ENCODE measurements at places on chromosomes 4 and X.

DNA sequence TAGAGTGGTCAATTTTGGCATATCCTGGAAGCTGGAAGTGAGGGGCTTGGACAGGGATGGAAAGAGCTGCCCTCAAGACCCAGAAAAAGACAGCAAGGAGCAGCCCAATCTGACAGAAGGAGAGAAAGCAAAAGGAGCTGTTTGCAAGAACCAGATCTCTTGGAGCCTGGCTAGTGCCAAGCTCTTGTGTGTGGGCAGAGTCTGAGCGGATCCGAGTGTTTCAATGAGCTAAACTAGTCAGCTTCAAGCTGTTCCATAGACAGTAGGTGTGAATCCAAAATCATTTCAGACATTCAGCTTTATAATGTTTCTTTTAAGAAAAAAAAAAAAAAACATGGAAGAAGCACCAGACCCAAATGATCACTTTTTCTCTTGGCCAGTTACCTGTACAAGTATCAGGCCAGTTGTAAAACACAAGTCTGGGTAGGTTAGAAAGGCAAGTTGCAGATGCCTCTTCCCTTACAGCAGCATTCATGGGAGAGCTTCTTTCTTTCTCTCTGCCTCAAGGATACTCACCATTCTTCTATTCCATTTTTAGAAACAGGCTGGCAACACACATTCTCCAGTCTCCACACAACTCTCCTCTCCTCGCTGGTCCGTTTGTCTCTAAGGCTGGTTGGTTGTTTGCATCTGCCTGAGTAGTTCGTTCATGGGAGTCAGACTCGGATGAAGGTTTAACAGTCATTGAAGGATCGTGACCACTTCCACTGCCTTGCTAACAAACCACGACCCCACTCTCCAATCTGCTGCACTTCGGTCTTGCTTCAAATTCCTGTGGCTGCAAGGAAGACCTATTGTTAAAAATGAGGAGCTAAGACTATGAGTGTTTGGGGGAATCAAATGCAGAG is 105.2 kb upstream of the GATB start:
- no peak for DNase-seq

- no peak for DNase-seq
Measured at GRCh38 chr4:78496021-78496643, 55.4 kb upstream of the ANXA3 start.

DNA sequence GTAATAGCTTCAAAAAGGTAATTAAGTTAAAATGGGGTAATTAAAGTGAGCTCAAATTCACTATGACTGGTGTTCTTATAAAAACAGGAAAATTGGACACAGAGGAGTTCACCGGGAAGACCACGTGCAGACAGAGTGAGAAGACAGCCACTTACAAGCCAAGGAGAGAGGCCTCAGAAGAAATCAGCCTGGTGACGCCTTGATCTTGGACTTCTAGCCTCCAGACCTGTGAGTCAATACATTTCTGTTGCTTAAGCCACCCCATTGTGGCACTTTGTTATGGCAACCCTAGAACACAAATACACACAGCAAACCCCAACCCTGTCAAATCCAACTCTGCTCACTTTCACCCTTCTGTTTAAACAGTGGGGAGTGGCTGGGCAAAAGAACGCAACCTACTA is 4.1 kb upstream of the CD38 start:
- no peak for DNase-seq

DNA sequence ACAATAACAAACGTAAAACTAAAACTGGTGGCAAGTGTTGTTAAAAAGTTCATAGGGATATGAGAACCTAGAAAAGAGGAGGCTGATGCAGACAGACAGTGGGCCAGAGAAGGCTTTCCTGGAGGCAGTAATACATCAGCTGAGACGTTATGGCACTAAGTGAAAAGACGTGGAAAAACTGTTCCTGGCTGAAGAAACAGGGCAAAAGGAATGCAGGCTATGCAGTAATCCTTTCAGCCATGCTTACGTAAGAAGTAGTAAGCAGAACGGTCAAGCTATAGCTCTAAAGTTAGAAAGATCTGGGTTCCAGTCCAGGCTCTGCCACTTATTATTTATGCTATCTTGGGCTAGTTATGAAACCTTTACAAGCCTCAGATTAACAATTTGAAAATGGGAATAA is 6.4 kb downstream of the LAMTOR3 start:
- DNase-seq, result no peak

DNA sequence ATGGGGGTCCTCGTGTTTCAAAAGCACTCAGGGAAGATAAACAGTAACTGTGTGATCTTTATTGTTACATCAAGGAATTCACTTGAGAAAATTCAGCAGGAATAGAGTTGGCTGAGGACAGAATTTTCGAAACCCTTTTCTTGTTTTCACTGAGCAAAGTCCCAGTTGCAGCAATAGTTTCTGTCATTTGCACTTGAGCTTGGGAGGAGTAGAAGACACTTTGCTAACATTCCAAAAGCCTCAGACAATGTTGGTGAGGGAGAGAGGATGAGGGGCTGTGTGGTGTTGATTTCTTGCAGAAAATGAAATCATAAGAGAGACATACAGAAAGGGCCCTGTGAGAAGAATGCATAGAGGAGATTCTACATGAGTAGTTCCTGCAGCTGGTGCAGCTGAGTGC is 151.9 kb upstream of the DIPK2B start:
- DNase-seq, result no peak

DNA sequence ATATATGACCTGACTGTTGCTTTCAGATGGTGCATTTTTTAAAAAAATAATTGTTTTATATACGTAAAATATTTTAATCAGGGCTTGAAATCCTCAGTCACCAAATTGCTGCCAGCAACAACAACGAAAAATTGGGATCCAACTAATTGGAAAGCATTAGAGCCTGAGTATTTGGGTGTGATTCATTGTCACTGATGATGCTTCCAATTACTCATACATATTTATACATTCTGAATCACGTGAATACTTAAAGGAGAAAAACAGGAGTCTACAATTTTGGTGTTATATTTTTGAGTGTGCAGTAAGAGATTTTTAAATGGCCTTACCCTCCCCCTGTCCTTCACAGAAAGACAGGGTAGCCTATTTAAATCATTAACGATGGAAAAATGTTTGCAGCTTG is 765.6 kb upstream of the TENM3 start:
- DNase-seq, result no peak

- no peak for DNase-seq
Measured at GRCh38 chrX:112746812-112747595, 67.3 kb upstream of the LHFPL1 start.

DNA sequence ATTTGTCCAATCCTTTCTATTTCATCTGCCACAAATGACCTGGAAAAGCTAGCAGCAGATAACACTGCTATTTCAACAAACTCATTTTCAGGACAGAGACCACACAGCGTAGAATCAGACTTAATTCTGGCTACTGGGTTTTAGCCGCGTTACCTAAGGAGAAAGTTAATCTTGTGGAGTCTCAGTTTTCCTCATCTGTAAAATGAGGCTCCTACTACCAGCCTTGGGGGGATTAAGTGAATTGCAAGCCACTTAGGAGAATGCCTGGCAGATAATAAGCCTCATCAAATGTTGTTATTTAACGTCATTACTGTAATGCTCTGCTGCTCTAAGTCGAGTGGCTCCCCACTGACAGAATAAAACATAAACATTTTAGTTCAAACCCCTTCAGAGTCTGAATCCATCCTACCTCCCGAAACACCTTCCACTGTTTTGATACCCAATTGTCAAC is 1.4 kb downstream of the CCNI start:
- DNase-seq, result no peak

- DNase-seq, result peak; percentile 35
Measured at GRCh38 chr4:143185253-143186107, 763 bp downstream of the USP38 start.

DNA sequence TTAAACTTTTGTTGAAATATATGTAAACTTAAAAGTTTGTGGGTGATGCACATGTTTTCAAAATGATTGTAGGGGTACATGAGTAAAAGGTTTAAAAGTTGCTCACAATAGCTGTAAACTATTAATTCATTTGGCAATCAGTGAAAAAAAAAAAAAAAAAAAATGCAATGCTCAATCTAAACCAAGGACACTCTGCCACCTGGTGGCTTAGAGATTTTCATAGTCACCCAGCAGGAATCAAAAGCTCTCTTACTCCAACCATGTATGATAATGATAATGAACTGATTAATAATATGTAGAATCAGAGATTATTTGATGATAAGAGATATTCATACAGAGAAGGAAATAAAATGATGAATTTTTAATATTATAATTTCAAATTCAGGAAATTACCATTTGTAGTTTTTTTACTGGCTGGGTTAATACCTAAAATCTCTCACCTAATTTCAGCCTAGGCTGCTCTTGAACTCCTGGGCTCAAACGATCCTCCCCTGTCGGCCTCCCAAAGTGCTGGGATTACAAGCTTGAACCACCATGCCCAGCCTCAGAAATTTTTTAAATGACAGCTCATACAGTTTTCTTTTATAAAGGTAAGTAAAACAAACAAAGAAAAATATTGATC is 46.9 kb upstream of the SLC25A4 start:
- DNase-seq, result no peak

GRCh38 chrX:2374086-2374485 is 126.7 kb downstream of the DHRSX start:
- DNase-seq, result no peak

DNA sequence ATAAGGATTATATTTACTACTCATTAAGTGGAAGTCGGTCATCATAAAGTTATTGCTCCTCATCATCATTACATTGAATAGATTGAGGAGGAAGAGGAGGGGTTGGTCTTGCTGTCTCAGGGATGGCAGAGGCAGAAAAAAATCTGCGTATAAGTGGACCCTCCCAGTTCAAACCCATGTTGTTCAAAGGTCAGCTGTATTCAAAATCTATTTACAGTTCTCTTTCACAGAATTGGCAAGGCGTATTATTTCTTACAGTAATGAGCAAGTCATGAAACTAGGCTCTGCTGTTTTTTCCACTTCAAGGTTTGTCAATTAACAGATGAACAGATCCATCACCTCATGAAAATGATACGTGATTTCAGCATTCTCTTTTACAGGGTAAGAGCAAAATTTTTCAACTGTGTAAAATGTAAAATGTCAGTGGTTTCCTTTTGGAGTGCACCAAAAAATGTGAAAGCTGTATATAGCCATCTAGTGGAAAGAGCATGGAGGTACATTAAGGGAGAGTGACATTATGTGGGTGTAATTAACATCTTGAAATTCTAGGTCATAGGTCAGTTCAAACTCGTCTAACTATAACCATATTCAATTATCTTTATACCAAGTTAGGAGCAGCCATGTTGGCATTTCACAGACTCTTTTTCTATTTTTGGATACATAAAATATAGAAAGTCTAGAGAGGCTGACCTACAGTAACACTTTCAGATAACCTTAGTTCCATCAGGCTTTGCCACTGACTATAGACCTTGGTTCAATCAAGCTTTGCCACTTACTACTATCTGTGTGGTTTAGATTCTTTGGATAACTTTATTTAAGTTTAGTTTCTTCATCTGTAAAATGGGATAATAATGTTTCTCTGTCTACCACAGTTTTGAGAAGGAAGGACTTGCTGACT is 30.1 kb downstream of the NEIL3 start:
- DNase-seq, result no peak

GRCh38 chr4:153877898-153878297 is 89.0 kb upstream of the SFRP2 start:
- no peak for DNase-seq

DNA sequence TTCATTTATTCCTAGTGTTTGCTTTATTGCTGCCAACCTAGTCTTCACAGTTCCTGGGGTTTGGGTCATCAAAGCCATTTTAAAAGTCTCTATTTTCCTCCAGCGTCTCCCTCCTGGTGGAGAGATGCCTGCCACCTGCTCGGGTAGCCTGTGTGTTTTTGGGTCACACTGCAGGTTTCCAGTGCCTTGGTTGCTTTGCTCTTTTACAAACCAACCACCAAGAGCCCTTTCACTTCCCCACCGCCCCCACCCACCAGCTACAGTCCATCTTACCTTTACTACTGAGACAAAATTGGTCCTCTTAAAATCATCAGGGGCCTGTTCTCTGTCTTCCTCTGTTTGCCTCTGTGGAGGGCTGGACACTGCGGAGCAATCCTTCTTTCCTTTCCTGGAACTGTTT is 280.5 kb upstream of the GATB start:
- DNase-seq, result no peak

- no peak for DNase-seq
Measured at GRCh38 chr4:7287918-7288280, 95.6 kb downstream of the SORCS2 start.

DNA sequence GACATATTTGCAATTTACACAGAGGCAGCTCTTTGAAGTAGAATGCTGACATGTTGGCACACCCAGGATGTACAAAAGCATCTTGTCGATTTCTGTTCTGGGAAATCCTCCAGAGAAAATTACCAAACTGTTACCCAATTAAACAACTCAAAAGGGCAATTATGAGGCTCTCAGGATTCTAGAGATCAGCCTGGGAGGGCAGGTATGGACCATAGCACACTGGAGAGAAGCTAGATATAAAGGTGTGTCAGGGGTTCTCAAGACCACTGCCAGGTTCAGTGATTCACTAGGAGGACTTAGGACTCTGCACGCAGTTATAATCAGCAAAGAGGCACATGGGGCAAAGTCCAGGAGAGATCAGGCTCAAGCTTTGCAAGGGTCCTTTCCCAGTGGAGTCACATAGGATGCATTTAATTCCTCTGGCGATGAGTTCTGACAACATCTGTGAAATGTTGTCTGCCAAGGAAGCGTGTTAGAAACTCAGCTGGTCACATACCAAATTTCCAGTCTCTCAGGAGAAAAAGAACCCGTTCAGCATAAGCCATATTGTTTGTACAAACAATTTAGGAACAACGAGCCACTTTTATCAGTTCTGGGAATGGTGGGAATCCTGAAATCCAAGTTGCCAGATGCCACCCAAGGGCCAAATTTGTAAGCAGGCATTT is 100.8 kb downstream of the SYTL5 start:
- peak; percentile 34 for DNase-seq

DNA sequence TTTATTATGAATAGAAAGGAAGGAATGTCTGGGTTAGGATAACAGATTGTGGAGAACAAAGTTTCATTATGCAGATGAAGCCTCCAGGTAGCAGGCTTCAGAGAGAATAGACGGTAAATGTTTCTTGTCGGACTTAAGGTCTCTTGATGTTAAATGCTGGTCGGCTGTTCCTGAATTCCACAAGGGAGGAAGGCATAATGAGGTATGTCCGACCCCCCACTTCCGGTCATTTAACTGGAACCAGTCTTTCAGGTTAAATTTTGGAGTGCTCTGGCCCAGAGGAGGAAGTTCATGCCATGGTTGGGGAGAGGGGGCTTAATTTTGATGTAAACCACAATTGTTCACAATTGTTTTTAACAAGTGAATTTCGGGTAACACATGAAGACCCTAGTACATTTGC is 158.1 kb upstream of the VCX3A start:
- DNase-seq, result no peak

DNA sequence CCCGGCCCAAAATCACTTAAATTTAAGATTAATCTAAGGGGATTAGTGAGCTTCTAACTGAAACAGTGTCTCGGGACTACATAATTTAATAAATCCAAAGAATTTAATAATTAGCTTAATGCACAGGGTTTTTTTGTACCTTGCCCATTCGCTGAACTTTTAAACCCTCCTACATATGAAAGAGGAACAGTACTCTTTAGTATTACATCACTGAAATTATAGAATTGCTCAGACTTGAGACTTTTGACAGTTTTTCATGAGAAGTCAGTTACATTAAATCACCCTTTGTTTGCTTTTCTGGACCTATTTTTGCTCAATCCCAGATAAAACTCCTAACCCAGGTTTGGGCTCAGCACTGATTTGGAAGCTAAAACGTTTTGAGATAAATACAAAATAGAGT is 2.4 kb upstream of the TADA2B start:
- DNase-seq, result no peak

Data from Caco-2 (cell line).